ENCODE measurements at places on chromosomes 2 and 18.

DNA sequence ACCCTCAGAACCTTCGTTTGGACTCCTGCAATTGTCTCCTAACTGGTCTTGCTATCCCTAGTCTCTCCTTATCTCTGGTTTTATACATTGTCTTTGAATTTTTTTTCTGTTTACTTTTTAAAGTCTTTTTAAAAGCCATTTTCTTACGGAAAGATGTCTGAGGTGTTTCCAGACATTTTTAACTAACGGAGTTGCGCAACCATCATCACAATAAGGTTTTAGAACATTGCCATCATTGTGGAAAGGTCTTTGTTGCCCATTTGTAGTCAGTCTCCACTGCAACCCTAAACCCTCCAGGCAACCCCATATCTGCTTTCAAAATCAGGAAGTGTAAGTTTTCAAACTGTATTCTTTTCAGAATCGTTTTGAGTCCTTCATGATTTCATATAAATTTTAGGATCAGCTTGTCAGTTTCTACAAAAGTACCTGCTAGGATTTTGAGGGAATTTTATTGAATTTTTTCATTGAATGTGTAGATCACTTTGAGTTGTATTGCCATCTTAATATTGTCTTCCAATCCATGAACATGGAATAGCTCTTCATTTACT, 46.3 kb downstream of the ANKRD12 start:
- ATAC-seq = no peak

- peak; percentile 76 for ATAC-seq
Measured at GRCh38 chr2:184730288-184730687, 132.0 kb downstream of the ZNF804A start.

DNA sequence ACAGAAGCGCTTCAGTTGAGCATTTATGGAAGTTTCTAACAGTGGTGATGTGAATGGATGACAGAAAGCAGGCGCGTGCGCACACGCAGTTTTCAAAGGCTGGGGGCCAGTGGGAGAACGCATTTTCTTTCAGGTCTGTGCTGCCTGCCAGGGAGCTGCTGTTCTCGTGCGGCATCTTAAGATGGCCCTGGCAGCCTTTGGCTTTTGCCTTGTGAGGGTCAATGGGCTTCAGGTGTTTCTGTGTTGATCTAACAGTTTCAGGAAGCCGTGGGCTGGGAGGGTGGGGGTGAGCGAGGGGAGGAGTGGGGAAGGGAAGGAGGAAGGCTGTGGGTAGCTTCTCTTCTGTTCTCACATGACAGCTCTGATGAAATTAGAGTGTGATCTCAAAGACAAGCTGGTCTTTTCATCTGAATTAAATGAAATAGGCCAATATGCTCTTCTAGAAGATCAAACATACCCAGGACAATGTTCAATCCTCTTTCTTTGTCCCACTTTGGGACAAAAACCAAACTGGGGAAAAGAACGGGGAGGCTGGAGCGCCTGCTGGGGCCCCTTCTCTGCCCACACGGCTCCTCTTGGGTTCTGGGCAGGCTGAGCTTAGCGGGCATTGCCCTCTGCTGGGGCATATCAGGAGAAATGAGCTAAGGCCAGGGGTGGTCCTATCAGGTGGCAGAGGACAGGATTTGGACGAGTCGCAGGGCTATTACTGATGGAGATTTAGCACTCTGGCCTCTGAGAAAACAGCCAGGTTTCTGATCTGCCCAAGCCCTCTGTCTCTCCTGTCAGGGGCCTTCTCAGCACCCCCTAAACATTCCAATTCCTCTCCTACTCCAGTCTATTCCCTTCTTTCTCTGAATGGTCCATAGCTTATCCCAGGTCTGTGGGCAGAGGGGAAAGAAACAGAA, 126.2 kb upstream of the LGALSL start:
- peak; percentile 56 for ATAC-seq

DNA sequence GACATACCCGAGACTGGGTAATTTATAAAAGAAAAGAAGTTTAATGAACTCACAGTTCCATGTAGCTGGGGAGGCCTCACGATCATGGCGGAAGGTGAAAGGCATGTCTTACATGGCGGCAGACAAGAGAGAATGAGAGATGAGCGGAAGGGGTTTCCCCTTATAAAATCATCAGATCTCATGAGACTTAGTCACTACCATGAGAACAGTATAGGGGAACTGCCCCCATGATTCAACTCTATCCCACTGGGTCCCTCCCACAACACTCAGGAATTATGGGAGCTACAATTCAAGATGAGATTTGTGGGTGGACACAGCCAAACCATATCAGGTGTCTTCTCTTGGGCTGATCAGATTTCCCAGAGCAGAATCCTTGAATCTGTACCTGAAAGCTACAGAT, 617.3 kb upstream of the ID2 start:
- ATAC-seq = no peak

- no peak for ATAC-seq
Measured at GRCh38 chr2:158756976-158757375, 38.1 kb upstream of the DAPL1 start.

DNA sequence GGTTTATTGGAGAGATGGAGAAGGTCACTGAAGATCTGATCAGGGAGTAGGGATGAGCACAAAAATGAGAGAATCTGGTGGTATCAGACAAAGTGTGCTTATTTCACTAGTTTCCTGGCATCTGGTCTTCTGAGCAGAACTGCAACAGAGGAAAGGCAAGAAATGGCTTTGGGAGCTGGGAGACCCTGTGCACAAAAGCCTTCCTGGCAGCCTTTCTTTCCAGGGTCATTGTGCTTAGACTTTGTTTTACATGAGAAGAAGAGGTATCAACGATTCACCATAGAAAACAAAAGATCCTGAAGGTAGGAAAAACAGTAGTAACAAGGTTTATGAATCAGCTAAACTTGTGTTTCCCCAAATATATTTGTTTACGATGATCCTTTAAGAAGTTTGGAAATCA, 162.9 kb downstream of the CNTNAP5 start:
- ATAC-seq = no peak

DNA sequence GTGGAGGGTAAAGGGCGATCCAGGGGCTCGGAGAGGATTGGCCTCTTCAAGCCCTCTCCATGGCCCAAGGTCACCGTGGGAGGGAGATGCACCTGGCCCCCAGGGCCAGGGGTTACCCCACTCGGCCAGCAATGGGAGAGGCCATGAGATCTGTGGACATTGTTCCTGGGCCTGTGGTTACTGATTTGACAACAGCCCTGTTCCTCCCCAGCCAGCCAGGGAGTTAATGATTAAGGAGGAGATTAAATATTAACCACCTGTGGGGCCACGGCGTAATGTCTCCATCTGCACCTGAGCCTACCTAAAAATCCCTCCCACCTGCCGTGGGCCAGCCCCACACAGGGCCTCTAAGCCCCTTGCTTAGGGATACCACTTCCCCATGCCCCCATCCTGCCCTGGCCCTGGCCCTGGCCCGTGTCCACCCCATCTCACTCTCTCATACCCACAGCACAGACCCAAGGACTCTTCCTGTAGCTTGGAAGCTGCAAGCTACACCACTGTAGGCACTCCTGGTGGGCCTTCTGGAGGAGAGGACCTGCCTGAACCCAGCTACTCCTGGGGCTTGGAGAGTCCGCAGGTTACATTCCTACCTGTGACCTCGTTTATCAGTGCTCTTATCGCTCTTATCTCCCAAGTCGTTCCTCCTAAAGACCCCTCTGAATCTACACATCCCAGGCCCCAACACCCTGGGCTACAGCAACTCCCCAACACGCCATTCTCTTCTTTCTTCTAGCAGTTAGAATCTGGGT, 32.1 kb downstream of the ZFP36L2 start:
- peak; percentile 5 for ATAC-seq

GRCh38 chr2:9937968-9938367, 13.5 kb upstream of the GRHL1 start:
- peak; percentile 31 for ATAC-seq

DNA sequence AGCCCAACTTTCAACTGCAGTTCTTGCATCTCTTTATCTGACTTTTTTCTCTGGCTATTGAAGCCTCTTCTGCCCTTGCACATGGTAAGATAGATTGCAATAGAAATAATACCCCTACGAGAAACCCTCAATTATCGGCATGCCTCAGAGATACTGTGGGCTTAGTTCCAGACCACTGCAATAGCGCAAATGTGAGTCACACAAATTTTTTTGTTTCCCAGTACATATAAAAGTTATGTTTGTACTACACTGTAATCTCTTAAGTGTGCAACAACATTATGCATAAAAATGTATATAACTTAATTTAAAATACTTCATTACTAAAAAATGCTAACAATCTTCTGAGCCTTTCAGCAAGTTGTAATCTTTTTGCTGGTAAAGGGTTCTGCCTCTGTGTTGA, 124.7 kb downstream of the PDE1A start:
- ATAC-seq = no peak

GRCh38 chr2:24317491-24317920, 42.8 kb downstream of the ITSN2 start:
- no peak for ATAC-seq

GRCh38 chr2:85164145-85164569, 31.0 kb downstream of the TCF7L1 start:
- ATAC-seq = no peak

GRCh38 chr2:235320326-235320725, 173.5 kb upstream of the AGAP1 start:
- no peak for ATAC-seq

DNA sequence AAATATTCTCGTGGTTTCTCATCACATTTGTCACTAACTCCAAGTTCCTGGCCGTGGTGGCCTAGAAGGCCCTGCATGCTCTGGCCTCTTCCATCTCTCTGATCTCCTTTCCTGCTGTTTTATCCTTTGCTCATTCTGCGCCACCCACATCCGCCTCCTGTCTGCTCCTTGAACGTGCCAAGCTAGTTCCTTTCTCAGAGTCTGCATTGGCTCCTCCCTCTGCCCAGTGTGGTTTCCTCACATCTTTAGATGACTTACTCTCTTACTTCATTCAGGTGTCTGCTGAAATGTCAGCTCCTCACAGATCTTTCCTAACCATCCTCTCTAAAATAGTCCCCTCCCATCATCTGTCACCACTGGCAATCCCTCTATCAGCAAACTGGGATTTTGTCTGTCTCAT, 158.6 kb upstream of the RBMS1 start:
- ATAC-seq = peak; percentile 59

- no peak for ATAC-seq
Measured at GRCh38 chr2:52391621-52392020, 1359.7 kb upstream of the NRXN1 start.

GRCh38 chr2:40962026-40962425, 510.1 kb upstream of the SLC8A1 start:
- ATAC-seq = no peak

- ATAC-seq = no peak
Measured at GRCh38 chr2:27186613-27187345, 25.1 kb upstream of the ATRAID start.

DNA sequence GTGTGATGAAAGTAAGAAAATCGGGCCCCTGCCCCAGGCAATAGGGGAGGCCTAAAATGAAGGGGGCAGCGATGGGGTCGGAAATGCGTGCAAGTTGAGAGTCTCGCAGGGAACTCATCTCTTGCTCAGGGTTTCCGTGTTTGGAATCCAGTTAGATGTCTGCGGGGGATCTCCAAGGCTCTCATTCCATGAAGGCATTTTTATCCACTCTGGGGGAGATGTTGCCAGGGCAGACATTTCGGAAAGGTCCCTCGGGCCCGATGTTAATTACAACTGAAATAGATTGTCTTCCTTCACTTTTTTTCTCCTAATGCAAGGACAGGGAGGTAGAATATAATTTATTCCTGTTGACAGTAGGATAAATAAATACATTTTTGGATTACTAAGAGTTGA, 12.8 kb upstream of the SKOR2 start:
- no peak for ATAC-seq

DNA sequence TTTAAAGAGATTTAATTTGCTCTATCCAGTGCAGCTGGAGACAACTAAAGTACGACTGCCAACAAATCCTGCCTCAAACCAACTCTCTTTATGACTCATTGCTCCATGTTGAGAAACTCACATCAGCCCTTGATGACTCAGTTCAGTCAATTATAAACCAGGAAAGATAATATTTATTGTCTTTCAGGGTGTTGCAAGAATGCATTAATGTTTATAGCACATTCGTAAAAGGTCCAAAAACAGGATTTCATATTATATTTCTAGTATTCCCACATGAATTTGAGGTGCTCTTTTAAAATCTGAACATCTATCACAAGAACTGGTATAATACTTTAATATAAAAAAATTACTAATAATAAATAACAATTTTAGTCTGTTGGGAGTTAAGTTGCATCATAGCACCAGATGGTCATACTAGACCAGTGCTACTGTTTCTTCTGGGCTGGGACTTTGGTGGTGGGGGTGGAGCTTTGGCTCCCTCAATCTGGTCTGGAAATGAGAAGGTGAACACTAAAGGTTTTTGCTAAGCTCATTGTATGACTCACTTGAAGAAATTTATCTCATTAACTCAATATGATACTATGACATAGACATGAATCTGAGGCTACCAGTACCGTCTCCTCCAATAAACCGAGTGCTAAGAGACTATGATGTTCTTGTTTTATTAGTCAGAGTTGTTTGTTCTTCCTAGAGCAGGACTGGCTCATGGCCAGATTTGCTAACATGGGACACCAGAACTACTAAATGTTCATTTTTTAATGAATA, 26.6 kb upstream of the MAP3K20 start:
- ATAC-seq = no peak

DNA sequence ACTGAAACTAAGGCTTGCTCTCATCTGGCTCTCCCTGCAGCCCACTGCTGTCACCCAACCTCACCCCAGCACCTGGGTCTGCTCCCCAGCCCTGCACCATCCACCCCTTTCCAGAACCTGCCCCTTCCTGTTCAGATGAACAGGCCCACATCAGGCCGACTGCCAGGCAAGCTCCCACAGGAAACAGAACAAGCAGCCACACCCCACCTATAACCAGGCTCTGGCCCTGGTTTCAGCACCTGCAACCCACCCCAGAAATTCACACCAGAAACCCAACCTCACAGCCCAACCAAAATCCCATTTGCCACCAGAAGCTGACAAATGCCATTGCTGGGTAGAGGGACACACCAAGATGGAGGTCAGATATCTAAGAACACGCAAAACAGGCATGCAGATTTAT, 159.2 kb upstream of the ID2 start:
- no peak for ATAC-seq

DNA sequence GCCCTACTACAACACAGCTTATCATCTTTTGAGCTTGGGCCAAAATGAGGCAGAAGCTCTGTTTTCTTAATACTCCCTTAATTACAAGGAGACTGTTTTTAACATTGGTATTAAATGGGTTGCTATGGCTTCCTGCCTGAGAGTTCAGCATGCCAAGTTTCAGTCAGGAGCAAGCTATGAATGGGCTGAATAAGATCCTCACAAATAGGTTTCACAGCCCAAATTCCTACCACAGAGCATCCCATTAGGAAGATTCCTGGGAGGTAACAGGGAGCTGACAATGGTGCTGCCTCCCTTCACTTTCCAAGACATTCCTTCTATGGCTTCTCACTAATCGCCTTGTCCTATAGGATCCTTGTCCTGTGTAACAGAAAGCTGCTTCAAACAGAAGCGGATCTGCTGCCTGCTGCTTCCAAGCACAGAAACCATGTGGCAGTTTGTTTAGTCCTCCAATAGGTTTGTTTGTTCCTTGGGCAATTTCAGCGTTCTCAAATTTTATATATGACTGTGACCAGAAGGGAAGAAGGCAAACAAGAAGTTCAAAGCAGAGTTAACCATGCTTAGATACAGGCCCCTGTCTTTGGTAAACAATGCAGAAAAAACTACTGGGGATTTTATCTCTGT, 70.9 kb downstream of the NCKAP5 start:
- no peak for ATAC-seq

- no peak for ATAC-seq
Measured at GRCh38 chr2:175630280-175631244, 371.5 kb downstream of the LNPK start.
